ENCODE measurements at places on chromosomes 12 and 14. TPM values are rescaled to one million over a fixed set of nuclear protein-coding genes. Genes with fewer than 3 reads are reported as not detected.

MED13L gene
- 23.7 TPM for polyA plus RNA-seq

DNA sequence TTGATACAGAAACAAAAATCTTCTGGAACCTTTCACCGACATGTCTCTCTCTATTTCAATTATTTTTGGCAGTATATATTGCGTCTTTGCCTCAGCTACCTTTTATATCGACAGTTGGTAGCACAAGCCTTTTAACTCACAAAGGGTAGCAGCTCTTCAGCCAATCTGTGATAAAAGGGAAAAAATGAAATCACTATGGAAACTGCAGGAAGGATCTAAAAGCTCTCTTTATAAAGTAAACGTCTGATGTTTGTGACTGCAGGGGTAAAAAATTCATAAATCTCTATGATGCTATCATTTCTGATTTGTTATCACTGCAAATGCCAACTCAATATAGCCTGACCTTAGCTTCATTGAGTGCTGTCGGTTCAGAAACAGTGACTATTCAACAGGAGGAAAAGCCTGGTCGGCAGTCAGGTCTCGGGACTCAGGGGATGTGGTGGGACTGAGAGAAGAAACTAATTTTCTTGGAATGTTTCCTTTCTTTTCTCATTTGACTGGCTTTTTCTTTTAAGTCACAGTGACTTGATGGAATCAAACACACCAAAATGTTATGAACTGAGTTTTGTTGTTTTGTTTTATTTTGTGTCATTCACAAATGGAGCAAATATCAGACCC is 5.9 kb upstream of the RMST start:
- no peak for DNase-seq
- H3K36me3 ChIP-seq = no peaks in the 10 kb centered on the region
- H3K4me1 ChIP-seq = no peaks in the 10 kb centered on the region
- peaks cover 7% of the 10 kb centered on the region for H3K27me3 ChIP-seq

GRCh38 chr14:33631021-33631420 is 319.9 kb downstream of the EGLN3 start:
- no peak overlapping the region for H3K27ac ChIP-seq
- no peak for DNase-seq
- H3K4me3 ChIP-seq = no peak overlapping the region
- no peaks in the 10 kb centered on the region for H3K36me3 ChIP-seq
- no peaks in the 10 kb centered on the region for H3K27me3 ChIP-seq

GRCh38 chr14:67680121-67680602 is 5.7 kb upstream of the VTI1B start:
- H3K36me3 ChIP-seq = peaks cover 3% of the 10 kb centered on the region
- no peaks in the 10 kb centered on the region for H3K4me1 ChIP-seq
- DNase-seq = peak; percentile 56
- H3K27ac ChIP-seq = peak overlapping the region; percentile 35

GRCh38 chr12:58809064-58809607 is 111.2 kb downstream of the LRIG3 start:
- peak overlapping the region; percentile 14 for H3K27ac ChIP-seq
- DNase-seq = peak; percentile 13
- H3K27me3 ChIP-seq = no peaks in the 10 kb centered on the region
- no peaks in the 10 kb centered on the region for H3K36me3 ChIP-seq
- no peak overlapping the region for H3K4me3 ChIP-seq

RNF212B gene
- not detected for polyA plus RNA-seq

GRCh38 chr14:36647824-36648753 is 13.6 kb upstream of the PAX9 start:
- peaks cover 98% of the 10 kb centered on the region for H3K27me3 ChIP-seq
- DNase-seq = peak; percentile 74
- H3K4me1 ChIP-seq = peaks cover 17% of the 10 kb centered on the region
- H3K4me3 ChIP-seq = peak overlapping the region; percentile 54

DNA sequence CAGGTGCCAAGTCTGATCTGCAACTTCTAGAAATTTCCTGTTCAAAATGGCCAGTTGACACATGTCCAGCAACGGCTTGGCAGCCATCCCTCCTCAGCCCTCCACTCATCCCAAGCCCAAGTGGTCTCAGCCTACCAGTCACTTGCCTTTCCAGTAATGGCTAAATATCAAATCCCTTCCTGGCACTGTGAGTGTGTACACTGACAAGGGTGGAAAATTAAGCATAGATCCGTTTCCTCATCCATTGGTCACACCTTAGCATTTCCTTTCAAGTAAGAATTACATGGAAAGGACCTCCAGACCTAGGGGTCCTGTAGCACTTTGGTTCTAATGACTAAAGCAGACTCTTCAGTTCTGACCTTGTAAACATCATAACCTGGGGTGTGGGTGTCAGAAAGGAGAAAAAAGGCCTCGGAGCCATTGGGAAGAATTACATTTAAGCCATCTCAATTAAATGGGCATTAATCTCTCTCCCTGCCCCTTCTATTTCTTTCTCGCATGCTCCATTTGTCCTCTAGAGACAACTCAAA is 15.4 kb downstream of the LLPH start:
- H3K27me3 ChIP-seq = no peaks in the 10 kb centered on the region
- H3K27ac ChIP-seq = no peak overlapping the region
- no peak for DNase-seq
- H3K4me1 ChIP-seq = peaks cover 7% of the 10 kb centered on the region

DNA sequence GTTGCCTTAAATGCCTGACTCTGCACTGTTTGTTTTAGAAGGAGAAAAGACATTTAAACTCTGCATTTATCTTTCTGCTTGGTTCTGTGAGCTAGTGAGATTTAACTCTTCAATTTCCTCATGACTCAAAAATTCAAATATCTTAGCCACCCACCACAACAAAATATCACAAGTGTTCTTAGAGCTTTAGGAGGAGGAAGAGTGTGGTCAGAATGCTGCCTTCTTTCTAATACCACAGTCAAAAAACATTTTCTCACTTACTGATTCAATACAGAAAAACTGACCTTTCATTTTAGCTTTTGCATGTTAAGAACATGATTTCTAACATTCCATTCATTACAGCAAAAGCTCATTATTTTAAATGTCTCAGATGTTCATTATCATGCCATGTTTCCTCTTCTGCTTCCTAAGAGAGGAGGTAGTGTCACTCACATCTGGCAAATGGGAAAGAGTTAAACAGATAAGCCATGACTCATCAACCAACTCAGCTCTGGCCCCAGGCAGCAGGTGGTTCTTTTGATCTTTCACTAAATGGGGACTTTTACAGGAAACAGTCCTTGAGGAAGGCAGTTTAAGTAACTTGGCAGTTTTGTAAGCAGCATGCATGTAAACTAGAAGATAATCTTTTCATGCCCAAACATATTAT is 56.4 kb upstream of the RNU6-8 start:
- peaks cover 26% of the 10 kb centered on the region for H3K4me1 ChIP-seq
- no peaks in the 10 kb centered on the region for H3K36me3 ChIP-seq
- peak overlapping the region; percentile 62 for H3K27ac ChIP-seq
- no peaks in the 10 kb centered on the region for H3K27me3 ChIP-seq
- no peak overlapping the region for H3K4me3 ChIP-seq
- peak; percentile 61 for DNase-seq

GRCh38 chr14:89308232-89308959 is 108.6 kb downstream of the FOXN3 start:
- H3K4me3 ChIP-seq = no peak overlapping the region
- no peaks in the 10 kb centered on the region for H3K36me3 ChIP-seq
- DNase-seq = no peak
- no peak overlapping the region for H3K27ac ChIP-seq
- H3K4me1 ChIP-seq = peaks cover 22% of the 10 kb centered on the region

MYF6 gene
- polyA plus RNA-seq = not detected

DNA sequence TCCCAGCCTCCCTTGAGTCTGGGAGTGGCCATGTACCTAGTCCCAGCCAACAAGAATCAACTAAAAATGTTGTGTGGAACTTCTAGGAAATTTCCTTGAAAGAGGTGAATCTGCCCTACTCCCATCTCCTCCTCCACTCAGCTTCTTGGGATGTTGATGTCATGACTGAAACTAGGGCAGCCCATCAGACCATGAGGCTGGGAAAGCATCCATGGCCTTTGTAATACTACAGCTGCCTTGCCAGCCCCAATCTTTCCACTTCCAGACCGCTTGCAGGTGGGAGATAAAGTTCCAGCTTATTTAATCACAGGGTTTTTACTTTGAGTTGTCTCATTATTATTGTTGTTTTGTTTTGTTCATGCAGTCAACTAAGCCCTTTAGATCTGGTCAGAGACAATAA is 170.3 kb upstream of the LMNTD1 start:
- no peak overlapping the region for H3K27ac ChIP-seq
- no peak overlapping the region for H3K4me3 ChIP-seq
- no peaks in the 10 kb centered on the region for H3K4me1 ChIP-seq
- no peaks in the 10 kb centered on the region for H3K36me3 ChIP-seq

- no peaks in the 10 kb centered on the region for H3K27me3 ChIP-seq
- H3K4me1 ChIP-seq = no peaks in the 10 kb centered on the region
- DNase-seq = no peak
- no peaks in the 10 kb centered on the region for H3K36me3 ChIP-seq
- no peak overlapping the region for H3K27ac ChIP-seq
Measured at GRCh38 chr14:90132821-90133570, 71.2 kb downstream of the KCNK13 start.

DNA sequence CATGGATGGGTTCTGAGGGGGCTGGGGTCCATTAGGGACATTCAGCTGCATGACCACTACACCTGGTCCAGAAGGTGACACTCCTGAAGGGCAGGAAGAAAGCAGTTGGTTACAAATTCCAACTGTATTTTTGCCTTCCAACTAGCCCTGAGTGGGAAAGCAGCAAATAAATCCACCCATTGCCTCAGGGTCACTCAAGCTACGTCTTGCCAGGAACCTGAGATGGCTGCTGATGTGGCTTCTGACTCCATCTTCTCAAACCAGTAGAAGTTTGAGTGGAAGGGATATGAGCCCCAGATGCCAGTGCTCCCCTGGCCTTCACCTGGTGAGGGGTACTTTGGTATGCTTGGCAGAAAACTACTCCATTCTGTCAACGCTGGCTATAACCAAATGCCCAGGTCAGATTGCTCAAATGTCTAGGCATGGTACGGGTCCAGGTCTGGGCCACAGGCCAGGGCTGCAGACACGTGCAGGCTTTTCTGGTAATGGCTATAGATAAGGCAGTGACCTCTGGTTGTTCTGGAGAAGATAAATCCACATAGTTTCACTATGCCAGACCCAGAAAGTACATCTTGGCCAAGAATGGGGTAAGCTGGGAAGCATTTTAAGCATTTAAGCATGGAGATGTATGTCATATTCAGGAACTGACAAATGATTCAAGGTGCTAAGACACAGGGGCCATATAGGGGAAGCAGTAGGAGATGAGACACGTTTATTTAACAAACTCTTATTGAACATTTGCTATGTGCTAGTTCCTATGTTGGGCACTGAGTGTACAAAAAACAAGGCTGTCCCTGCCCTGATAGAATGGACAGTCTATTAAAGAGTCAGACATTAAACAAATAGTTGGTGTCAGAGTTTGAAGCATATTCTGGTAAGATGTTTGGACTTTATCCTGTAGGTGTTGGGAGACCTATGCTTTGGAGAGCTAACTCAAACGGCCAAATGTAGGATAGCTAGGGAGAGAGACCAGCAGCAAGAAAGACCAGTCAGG is 8.3 kb upstream of the STAC3 start:
- H3K36me3 ChIP-seq = no peaks in the 10 kb centered on the region
- H3K27ac ChIP-seq = peak overlapping the region; percentile 22
- no peaks in the 10 kb centered on the region for H3K4me1 ChIP-seq
- no peaks in the 10 kb centered on the region for H3K27me3 ChIP-seq
- H3K4me3 ChIP-seq = no peak overlapping the region
- DNase-seq = peak; percentile 28

ASIC1 gene
- polyA plus RNA-seq = 4.6 TPM

GRCh38 chr12:3038926-3039510 is 38.2 kb upstream of the TSPAN9 start:
- no peak for DNase-seq
- H3K36me3 ChIP-seq = no peaks in the 10 kb centered on the region
- H3K27me3 ChIP-seq = no peaks in the 10 kb centered on the region
- no peak overlapping the region for H3K27ac ChIP-seq

DNA sequence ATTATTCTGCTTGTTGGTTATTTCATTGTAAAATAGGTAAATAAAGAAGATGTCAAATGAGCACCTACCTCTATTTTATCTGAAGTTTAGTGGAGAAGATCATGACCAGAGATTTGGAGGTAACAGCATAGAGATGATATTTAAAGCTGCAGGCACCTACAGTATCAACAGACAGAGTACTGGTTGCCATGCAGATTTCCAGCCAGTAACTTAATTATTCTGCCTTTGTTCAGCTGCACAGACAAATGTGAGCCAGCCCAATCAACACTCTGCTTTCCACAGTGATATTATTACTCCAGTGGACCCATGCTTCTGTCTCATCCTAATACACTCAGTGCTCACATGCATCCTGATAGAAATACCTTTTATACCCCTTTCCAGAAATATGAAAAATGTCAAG is 348.5 kb upstream of the RGS6 start:
- no peaks in the 10 kb centered on the region for H3K36me3 ChIP-seq
- no peak for DNase-seq
- H3K27ac ChIP-seq = no peak overlapping the region
- H3K4me3 ChIP-seq = no peak overlapping the region
- H3K4me1 ChIP-seq = peaks cover 11% of the 10 kb centered on the region
- H3K27me3 ChIP-seq = no peaks in the 10 kb centered on the region

GRCh38 chr14:98950353-98950895 is 321.6 kb downstream of the BCL11B start:
- no peak for DNase-seq
- H3K36me3 ChIP-seq = no peaks in the 10 kb centered on the region
- no peak overlapping the region for H3K4me3 ChIP-seq
- no peaks in the 10 kb centered on the region for H3K27me3 ChIP-seq
- H3K27ac ChIP-seq = no peak overlapping the region

DNA sequence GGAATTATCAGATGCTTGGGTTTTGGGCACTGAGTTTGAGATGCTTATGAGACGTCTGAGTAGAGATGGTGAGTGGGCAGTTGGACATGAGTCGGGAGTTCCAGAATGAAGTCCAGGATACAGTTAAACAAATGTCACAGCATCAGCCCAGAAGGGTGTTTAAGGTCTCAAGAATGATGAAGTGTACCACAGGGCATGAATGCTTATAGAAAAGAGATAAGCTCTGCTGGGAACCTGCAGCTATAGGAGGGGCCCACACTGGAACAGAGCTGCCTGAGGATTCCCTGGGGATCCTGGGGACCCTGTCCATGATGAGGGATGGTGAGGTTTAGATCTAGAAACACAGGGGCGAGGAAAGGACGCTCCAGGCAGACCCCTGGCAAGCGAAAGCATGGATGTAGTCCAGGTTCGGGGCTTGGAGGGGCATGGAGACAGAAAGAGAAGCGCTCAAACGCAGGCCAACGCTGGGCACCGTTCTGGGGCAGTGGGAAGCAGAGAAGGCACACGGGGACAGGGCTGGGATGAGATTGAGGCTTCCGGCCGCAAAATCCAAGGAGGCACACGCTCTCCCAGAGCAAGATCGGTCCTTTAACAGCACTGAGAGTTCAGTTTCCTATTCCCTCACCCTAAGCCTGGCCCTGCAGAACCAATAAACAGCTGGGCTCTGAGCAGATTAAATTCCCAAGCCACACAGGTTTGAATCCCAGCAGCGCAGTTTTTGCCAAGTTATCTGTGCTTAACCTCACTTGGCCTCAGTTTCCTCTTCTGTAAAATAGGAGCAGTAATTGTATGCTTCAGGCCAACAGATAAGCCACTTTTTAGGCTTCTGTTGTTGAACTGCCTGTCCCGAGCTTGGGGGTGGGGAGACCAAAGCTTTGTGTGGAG is 52.9 kb downstream of the EID3 start:
- DNase-seq = no peak
- H3K36me3 ChIP-seq = no peaks in the 10 kb centered on the region
- no peak overlapping the region for H3K27ac ChIP-seq
- no peaks in the 10 kb centered on the region for H3K27me3 ChIP-seq
- H3K4me3 ChIP-seq = no peak overlapping the region

KRT6C gene
- 0.18 TPM for polyA plus RNA-seq

Data from hepatocyte (in vitro differentiated cells).